ENCODE measurements at places on chromosomes 2 and 18.

DNA sequence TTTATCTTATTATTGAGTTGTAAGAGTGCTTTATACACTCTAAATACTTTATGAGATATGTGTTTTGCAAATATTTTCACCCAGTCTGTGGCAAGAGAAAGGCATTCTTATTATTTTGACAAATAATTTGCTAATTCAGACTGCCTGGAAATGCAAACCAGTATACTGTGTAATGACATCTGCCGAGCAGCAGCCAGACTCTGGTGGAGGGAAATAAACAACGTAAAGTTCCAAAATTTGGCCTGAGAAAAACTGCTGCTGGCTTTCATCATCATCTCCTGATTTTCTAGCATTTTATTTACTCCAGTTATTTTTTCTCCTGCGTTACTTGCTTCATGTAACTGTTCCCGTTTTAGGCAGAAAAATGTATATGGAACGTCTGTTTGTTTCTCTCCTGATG lies 161.6 kb downstream of the RNF152 start:
- DNase-seq, result no peak

GRCh38 chr18:33232318-33232626 lies 208.2 kb downstream of the CCDC178 start:
- no peak for DNase-seq

DNA sequence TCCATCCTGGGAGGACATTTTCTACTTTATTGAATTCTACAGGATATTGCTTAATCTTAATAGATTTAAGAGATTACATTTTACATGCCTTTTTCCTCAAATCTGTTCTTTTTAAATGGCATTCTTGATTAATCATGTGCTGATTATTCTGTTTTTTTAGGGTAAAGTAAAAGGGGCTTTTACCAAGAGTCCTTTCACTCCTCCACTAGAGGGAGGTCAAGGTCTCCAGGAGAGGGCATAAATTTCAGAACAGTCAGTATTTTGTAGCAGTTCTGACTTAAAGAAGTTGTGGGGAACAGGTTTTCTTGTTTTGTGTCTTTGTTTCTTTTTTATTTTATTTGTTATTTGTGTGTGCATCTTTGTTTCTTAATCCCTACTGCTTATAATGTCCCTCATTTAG lies 25.4 kb downstream of the WDR75 start:
- no peak for DNase-seq

DNA sequence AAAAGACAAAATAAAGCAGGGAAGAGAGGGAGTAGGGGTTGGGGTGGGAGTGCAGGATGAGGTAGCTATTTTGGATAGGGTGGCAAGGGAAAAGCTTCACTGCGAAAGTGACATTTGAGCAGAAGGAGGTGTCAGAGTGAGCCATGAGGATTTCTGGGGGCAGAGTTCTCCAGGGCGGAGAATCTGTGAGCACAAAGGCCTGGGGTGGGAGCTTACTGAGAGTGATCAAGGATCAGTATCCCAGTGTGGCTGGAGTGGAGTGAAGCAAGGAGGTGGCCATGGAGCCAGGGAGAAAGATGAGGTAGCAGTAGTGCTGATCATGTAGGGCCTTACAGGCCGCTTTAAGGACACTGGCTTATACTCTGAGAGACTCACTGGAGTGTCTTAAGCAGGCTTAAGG lies 210.9 kb upstream of the FOSL2 start:
- DNase-seq, result no peak

- no peak for DNase-seq
Observed at GRCh38 chr2:117982376-117983033, 31.4 kb downstream of the CCDC93 start.

DNA sequence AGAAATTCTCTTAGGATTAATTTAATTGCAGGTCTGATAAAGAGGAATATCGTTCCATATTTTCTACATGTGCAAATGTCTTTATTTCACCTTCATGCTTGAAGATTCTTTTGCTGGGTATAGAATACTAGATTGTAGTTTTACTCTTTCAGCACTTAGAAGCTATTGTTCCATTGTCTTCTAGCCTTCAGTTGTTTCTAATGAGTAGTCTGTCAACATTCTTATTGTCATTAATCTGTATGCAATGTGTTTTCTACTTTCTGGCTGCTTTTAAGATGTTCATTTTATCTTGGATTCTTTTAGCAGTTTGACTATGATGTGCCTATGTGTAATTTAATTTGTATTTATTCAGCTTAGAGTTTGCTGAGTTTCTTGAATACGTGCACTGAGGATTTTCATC lies 64.3 kb upstream of the ZNF385B start:
- DNase-seq, result no peak

GRCh38 chr2:87401726-87402345 lies 346.1 kb upstream of the PLGLB2 start:
- DNase-seq, result no peak

- DNase-seq, result no peak
Observed at GRCh38 chr2:111054791-111055691, 65.7 kb upstream of the BCL2L11 start.

GRCh38 chr2:20599001-20599600 lies 51.8 kb downstream of the HS1BP3 start:
- no peak for DNase-seq

DNA sequence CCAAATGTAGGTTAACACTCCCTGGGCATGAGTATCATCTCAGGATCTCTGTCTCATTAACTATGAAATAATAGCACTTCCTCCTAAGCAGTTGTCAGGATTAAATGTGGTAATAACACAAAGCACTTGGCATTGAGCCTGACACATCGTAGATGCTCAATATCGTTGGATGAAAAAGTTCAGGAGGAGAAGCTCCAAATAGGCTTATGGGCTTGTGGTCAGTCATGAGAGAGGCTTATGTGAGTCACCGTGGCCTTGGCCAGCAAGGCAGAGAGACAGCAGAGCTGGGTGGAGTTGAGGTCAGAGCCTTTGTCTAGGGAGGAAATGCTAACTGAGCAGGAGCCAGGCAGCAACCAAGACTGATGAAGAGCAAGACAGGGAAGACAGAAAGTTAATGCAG lies 68.3 kb upstream of the PPM1B start:
- no peak for DNase-seq

GRCh38 chr2:66461664-66462500 lies 27.0 kb downstream of the MEIS1 start:
- no peak for DNase-seq

DNA sequence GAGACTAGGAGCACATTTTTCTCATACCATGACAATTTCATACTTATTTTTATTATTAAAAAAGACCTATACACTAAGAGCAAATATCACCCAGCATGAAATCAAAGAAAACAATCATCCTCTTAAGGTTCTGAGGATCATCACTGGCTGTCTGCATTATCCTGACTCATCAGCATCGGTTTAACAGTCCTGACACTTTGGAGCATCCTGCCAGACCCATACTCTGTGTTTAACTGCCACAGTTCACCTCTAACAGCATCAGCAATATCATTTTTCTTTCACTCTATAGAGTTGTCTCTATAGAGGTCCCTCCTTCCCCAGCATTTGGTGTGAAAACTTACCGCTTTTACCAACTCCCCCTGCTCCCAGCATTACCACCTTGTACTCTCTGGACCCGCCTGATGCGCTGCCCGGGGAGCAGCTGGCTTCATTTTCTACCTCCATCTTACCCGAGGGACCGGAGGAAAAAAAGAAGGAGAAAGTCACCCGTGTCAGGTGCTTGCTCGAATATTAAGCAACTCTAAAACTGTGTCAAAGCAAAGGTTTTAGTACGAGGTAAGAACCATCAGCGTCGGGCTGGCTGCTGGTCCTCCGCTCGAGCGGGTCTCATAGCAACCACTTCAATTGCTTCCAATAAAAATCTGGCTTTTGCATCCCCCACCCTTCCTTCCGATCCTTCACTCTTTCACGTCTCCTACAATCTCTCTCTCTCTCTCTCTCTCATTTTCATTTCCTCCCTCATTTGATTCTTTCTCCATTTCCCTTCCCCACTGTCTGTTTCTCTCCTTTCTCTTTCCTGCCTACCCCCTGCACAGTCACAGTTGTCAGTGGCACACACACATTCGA lies at the start of gene RIT2:
Gene RIT2, minus strand, starts transcription at position 610 of the 846 bp plus-strand sequence.
- DNase-seq, result no peak

Measured in activated gamma-delta T cell treated with Interleukin-2 at 50 U/mL for 16 hours (primary cell).